ENCODE measurements at places on chromosomes 3 and 15.

- no peak for DNase-seq
Observed at GRCh38 chr3:185403002-185403401, 40.1 kb downstream of the MAP3K13 start.

DNA sequence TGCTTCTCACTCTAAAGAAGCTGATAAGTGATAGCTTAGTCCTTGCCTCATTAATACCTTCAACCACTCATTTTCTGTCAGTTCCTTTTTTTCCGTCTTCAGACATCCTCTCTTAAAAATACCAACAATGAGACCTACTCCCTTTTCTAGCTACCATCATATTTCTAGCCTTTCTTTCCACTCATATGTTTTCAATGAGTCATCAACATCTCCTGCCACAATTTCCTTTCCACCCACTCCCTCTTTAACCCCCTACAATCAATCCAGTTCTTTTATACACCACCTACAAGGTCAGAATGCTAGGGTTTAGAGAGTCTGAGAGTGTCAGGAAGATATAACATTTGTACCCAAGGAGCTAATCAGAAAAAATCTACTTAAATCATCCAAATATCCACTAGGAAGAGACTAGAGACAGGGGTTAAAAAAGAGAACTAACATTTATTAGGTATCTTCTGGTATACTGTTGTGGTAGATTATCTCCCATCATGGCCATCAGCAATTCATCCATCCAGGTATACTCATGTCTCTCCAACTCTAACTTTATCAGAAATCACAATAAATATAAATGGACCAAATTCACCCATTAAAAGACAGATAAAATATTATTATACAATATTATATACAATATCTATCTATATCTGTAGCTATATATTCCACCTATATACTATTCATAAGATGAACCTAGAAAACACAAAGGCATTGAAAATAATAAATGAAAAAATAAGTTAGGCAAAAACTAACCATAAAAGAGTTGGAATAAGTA lies 42.5 kb downstream of the MYLK start:
- no peak for DNase-seq

- DNase-seq: no peak
Observed at GRCh38 chr3:43087249-43087776, 18.6 kb downstream of the POMGNT2 start.

DNA sequence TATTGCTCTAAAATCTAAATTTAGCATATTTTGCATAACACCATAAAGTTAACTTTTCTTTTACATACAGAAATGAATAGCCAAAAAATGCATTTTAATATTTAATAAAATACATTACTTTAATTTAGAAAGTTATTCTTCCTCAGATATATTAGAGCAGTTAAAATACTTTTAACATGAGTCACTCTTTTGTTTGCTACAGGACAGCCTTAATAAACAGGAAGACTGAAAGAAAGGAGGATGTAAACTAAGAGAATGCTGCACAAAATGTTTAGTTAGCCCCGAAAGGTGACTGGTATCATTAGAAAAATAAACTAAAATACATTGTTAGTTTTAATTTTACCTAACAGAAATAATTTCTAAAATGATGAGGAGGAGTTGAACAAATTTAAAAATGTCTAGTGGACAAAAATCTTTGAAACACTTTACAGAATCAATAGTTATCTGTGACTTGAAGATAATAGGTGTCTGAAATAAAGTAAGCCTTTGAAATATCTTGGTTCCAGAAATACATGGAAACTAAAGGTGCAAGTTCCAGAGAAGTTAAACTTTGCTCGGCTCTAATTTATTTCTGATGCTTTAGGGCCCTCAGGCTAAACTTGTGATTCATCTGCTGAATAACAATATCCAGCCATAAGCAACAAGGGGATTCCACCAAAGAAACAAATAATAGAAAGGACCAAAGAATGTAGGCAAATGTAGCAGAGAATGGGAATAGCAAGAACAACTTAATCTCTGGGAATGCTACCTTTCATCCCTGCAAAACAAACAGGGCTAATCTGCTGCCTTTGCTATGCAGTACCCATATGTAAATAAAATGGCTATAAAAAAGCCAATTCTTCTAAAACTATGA lies 138.3 kb upstream of the UBP1 start:
- no peak for DNase-seq

DNA sequence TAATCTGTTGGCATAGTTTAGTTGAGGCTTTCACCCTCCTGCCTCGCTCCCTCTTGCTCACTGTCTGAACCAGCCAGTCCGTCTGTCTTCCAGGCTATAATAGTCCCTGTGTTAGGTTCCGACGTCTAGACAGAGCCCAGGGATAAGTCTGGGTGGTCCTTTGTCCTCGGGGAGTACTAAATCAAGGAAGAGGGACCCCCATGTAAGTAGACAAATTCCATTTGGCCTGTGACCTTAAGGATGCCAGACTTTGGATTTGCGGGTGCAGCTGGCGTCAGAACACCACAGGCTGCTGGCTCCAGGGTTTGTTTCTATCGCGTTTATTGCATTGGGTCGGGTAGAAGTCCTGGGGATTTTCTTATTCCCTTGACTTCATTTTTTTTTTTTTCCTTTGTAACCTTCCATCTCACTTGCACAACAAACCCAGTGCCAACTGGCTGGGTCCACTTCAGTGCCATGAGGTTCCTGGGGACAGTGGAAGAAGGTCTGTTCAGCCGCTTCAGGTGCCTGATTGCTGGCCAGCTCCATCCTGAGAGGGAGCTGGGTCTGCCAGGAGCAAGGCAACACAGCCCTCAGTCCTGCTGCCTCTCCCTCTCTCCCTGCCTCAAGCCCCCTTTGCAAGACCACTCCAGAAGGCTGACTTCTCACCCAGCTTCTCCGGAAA lies 95.4 kb upstream of the KLHL25 start:
- DNase-seq: no peak

GRCh38 chr3:145815707-145816413 lies 345.1 kb downstream of the PLOD2 start:
- DNase-seq: no peak

- no peak for DNase-seq
Observed at GRCh38 chr3:48585411-48585810, 9.7 kb downstream of the COL7A1 start.

DNA sequence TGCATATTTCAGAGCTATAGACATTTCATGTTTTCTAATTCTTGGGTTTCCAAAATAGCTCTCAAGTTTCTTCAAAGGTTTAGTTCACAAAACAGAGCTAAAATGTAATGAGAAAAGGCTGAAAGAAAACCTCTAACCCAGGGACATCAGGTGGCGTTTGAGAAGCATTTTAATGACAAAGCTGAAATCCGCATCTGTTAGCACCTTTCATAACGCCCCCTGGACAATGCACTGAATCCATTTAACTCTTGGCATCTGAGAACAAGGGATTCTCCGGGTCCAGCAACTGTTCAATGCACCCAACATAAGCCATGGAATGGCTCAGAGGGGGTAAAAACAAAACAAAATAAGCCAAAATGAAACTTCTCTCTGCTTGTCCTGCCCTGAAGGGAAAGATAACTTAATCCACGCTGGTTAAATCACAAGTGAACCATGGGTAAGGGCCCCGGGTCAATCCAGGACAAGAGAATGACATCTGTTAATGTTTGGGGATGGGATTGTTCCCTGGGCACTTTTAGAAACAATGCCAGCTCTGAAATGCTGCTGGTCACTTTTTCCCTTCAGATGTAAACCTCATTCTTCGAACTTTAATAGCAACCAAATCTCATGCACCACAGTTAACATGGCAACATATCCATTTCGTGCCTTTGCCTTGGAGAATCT lies 466.2 kb upstream of the ADAMTS9 start:
- no peak for DNase-seq

DNA sequence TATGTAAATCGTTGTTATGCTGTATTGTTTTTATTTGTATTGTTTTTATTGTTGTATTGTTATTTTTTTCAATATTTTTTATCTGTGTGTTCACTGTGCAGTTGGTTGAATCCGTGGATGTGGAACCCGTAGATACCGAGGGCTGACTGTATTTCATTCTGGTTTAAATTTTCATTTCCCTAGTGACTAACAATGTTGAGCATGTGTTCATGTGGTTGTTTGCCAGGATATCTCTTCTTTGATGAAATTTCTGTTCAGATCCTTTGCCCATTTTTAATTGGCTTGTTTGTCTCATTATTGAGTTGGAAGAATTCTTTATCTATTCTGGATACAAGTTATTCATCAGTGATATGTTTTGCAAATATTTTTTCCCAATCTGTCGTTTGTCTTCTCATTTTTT lies 29.7 kb downstream of the STOML1 start:
- DNase-seq: no peak

DNA sequence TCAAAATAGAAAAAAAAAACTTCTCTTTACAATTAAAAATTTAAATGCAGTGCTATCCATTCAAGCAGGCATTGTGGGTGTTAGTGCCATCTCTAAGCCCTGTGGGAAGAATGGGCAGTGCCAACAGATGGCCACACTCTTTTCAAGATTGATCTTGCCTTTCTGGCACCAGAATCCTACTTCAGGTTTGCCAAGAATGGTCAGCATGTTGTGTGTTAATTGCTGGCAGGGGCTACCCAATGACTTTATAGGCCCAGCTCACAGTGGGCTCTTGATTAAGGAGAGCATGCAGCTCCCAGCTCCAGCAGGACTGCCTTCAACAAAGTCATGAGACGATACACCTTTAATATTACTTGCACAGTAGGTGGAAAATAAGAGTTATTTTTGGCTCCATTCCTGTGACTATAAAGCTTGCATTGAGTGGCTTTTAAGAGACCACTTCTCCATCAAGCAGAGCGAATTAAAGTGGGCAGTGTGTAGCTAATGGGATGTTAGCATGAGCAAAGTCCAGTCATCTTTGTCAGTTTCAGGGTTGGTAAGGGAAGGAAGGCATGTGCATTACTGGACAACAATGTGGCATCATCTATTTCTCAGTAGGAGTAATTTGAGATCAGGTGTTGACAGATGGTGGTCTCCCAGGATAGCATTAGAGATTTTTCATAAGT lies 476.8 kb downstream of the C3orf38 start:
- no peak for DNase-seq

GRCh38 chr3:105431200-105431599 lies 64.5 kb downstream of the ALCAM start:
- DNase-seq: no peak

DNA sequence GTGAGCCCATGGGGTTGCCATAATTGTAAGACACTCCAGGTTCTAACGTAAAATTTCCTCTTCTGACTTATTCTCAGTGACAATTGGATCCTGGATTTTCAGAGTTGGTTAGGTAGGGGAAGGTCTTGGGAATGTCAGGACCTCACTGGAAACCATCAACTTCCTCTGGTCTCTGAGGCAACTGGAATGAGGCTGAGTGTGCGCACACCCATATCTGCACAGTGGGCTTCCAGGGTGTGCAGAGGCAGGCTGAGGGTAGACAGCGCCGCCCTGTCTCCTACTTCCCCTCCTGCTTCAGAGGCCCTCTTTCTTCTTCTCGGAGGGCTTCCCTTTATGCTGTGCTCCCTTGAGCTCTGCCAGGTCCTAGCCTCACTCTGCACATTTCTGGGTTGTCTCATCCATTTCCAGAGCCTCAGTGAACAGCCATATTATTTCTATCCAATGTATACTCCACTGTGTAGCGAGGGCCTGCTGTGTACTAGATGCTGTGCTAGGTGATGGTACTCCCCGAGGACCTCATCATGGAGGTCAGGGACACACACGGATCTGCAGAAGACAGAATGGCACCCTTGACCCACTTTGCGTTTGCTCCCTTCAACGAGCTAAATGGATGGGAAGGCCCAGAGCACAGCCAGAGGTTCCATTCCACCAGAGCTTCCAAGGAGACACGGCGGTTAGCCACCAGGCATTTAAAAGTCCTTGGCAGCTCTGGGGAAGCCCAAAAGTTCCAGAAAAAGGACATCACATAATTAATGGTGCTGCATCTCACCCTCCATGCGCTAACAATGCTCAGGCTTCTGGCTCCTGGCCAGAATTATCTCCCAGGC lies 18.3 kb downstream of the ACAA1 start:
- no peak for DNase-seq

- no peak for DNase-seq
Observed at GRCh38 chr3:10964537-10965167, 27.9 kb upstream of the SLC6A1 start.

- no peak for DNase-seq
Observed at GRCh38 chr15:70400766-70401541, 303.2 kb upstream of the TLE3 start.

GRCh38 chr3:60967141-60967540 lies 284.1 kb downstream of the FHIT start:
- DNase-seq: no peak

GRCh38 chr3:161423911-161424522 lies 52.7 kb upstream of the SPTSSB start:
- DNase-seq: no peak

GRCh38 chr3:183500319-183500718 lies 55.2 kb downstream of the KLHL6 start:
- DNase-seq: no peak

DNA sequence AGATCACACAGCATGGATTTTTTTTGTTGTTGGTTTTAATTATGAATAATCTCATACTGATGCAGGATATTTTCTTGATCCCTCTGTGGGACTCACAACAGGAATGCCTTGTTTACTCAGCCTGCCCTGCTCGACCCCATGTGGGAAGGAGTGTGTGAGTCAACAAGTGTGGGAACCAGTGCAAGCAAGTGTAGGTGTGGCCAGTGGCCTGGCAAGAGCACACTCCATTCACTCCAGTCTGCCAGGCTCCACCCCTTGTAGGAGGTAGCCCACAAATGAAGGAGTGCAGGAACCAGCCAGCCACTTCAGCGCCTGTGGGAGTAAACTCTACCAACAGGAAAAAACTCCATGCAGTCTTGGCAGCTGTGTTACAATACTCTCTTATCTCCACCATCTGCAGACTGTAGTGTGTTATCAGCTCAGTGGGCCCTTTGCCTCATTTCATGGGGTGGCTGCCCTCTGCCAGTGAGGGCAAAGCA lies 393.6 kb downstream of the OTOL1 start:
- peak; percentile 73 for DNase-seq

GRCh38 chr3:60758831-60759230 lies 492.4 kb downstream of the FHIT start:
- DNase-seq: no peak

- DNase-seq: peak; percentile 87
Observed at GRCh38 chr15:67127965-67128364, 62.6 kb downstream of the SMAD3 start.

- no peak for DNase-seq
Observed at GRCh38 chr3:120846073-120846472, 61.9 kb upstream of the STXBP5L start.

DNA sequence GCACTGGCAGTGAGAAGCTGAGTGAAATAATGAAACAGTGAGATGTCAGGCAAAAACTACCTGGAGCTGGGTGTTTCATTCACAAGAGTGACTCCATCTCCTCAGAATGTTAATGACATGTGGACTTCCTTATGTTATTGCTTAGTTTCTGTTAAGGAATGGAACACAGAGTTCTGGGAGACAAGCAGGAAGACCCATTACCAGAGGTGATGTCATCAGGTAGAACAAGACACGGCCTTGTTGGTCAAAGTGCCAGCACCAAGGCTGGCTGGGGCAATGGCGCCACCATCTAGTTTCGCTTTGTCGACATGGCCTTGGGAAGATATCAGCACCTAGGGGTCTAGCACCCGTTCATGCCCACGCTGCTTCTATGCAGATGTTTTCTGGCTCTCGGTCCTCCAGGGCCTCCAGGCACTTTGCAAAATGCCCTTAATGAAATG lies 252.2 kb downstream of the FAM43A start:
- no peak for DNase-seq

Data from fibroblast of skin of left biceps (primary cell).